ENCODE measurements at places on chromosomes 6 and 20. TPM values are rescaled to one million over a fixed set of nuclear protein-coding genes. Genes with fewer than 3 reads are reported as not detected.

- no peak for DNase-seq
These were observed 43.9 kb upstream of the EEF1A1 start for GRCh38 chr6:73564578-73565345.

GRCh38 chr20:49045440-49046086, 549 bp upstream of the CSE1L start:
- no peak for DNase-seq

- no peak for DNase-seq
These were observed 60.6 kb upstream of the RREB1 start for GRCh38 chr6:7047128-7047527.

DNA sequence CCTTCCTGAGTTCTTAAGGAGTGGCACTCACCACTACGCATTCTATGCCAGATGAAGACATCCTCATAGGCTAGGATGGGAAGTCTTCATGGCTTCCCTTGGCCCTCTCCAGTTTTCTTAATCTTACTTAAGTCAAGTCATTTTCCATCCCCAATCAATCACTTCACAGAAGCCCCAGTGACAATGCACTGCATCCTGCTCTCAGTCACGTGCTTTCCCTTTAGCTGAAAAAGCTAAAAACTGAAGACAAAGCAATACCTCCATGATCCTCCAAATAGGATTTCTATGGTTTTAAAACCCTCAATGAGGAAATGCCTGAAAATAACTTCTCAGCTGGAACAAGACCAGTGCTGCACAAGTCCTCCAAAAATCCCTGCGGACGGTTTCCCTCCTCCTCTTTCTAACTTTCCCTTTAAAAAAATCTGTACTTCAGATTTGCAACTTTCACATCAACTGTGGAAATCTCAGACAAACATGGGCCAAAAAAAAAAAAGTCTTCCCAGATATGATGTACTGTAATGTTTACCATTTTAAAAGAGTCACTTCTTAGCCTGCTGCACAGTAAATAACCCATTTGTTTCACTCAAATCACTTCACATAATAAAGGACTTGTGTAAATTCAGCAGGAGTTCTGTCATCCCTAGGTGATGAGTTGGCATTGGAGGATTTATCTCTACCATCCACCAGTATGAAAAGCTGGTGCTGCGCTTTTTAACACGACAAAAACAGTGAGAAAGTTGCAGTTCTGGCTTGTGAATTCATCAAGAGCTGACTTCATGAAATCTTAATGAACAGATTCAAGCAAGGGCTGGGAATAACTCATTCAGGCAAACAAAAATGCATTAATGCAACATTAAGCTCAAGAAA, 590.0 kb upstream of the NOX3 start:
- no peak for DNase-seq

CCN6 gene
- not detected for total RNA-seq

DNA sequence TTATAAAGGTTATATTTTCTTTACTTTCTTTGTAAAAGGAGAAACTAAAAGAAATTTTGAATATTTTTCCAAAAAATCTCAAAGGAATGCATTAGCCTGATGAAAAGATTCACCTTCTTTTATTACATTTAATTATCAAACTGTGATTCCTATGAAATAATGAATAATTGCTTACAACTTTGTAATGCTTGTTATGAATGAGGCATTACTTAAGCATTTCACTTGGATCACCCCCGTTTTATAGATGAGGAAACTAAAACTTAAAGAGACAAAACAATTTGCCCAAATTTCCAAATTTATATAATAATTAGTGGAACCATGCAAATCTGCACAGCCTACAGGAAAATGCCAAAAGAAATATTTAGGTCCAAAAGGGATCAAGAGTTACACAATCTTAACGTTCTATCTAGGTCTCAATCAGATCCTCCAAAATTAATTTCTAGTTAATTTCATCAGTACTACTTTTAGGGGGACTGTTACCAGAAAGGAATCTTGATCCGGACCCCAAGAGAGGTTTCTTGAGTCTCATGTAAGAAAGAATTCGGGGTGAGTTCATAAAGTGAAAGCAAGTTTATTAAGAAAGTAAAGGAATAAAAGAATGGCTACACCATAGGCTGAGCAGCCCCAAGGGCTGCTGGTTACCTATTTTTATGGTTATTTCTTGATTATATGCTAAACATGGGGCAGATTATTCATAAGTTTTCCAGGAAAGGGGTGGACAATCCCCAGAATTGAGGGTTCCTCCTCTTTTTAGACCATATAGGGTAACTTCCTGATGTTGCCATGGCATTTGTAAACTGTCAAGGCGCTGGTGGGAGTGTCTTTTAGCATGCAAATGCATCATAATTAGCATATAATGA, 288.0 kb downstream of the ADGB start:
- no peak for DNase-seq

GRCh38 chr20:37298190-37298939, 8.9 kb downstream of the MANBAL start:
- DNase-seq: no peak

GRCh38 chr6:5464099-5464885, 203.0 kb downstream of the FARS2 start:
- DNase-seq: no peak

PEX3 gene
- total RNA-seq: 8.8 TPM

DNA sequence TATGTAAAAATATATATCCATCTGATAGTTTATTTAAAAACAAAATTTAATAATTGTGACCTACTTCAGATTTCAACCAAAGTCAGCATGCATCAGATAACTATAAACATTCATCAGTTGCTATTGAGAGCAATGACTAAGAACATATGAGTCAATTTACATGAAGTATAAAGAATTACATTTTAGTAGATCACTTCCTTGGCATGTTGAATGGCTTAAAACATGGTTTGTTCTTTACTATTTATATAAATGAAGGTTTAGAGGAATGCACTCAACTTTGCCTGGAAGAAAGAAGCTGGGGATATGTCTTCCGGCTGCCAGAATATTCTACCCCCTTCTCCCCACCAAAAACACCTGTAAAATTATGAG, 6.4 kb upstream of the FAM217A start:
- DNase-seq: no peak

GRCh38 chr20:51830538-51830937, 28.2 kb upstream of the SALL4 start:
- no peak for DNase-seq

GRCh38 chr6:2693231-2693630, 57.5 kb downstream of the MYLK4 start:
- no peak for DNase-seq

TINAG gene
- 114 TPM for total RNA-seq

DNA sequence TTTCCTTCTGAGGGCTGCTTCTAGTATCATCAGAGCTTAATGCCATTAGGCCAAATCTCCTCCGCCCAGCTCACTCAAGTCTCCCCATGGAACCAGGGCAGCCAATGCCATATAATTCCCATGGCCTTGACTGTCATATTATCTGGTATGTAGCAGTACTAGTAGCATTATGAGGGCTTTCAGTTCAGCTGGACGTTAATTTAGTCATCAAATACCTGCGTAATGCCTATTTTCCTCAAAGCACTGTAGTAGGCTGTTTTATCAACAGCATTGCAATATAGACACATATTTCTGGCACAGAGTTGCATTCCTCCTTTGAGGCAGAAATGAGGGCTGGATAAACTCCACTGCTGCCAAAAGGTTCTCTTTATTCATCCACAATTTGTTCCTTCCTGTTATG, 1.7 kb downstream of the KCTD20 start:
- no peak for DNase-seq

DNA sequence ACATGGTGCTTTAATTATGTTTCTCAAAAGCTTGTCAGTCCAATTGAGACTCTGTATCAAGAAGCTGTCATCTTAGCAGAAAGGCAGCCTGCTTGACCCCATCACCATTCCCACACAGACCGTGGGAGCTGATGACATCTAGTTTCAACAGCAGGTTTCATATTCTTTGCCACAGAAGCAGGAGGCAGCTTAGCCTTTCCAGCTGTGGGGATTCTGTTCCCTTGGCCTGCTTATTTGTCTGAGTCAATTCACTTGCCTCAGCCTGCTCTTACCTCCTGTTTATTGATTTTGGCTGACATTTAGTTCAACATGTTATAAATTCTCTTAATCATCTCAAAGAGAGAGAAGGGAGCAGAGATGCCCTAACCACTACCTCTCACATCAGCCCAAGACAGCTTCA, 527.7 kb downstream of the ADGRB3 start:
- no peak for DNase-seq

GRCh38 chr6:48765352-48765961, 654.5 kb upstream of the PTCHD4 start:
- peak; percentile 47 for DNase-seq

All from Caki2 (cell line).